ENCODE measurements at places on chromosomes 3 and 15.

DNA sequence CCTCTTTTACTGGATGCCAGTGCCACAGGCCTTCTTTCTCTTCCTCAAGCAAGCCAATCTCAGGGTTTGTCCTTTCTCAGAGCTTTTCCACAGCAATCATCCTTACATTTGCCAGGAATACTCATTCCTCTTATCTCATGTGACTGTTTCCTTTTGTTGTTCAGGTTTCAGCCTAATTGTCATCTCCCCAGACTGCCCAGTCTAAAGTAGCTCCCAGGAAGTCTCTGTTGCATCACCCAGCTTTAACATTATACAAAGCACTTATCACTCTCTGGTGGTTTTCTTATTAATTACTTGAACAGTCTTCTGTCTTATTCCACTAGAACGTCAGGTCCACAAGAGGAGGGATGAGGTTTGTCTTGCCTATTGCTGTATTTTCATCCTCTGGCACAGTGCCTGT, 65.8 kb downstream of the CADPS start:
- no peak for DNase-seq

- DNase-seq = no peak
These were observed 198.0 kb upstream of the PFN2 start for GRCh38 chr3:150168698-150169097.

- no peak for DNase-seq
These were observed 1.4 kb upstream of the CIDEC start for GRCh38 chr3:9881441-9881840.

GRCh38 chr3:177687291-177687690, 490.0 kb upstream of the TBL1XR1 start:
- no peak for DNase-seq

DNA sequence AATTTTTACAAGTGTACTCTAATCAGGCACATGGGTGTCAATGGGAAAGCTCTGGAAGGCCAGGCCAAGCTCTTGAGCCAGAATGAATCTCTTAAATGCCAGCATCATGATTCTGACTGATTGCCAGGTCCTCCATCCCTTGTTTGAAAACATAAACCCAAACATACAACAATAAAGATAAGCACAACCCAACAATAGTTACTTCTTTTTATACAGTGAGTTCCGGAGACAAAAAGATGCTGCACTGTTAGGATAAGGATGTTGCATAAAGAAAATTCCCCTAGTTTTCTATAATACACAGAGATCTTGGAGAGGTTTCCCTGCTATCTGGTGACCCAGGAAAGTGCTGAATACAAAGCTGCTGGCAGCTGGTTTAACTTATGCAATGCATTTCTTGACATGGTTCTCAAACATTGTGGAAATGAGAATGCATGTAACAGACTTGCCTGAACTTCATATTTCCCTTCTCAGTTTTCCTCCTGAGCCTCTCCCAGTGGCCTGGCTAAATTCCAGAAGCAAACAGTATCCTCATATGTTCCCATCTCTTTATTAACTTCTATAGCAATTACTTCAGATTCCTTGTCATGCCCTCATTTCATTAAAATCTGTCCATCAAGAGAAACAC, 180.1 kb upstream of the PRICKLE2 start:
- DNase-seq = no peak

GRCh38 chr3:146881356-146881755, 276.2 kb upstream of the PLSCR5 start:
- DNase-seq = no peak

GRCh38 chr3:25143356-25144025, 284.6 kb upstream of the RARB start:
- DNase-seq = no peak

DNA sequence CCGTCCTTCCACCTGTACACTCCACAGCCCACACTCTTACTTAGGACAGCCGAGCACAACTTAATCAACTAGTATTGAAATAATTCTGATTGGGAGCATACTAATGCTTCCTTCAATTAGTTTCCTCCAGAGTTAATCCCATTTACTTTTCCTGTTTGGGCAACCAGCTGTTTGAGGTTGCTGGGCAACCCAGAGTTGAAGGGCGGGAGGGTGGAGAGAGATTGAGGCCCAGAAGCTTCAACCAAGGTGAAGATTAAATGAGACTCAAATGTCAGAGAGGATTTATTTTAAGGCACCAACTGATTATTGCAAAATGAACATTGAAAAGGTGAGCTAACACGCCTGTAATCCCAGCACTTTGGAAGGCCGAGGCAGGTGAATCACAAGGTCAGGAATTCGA, 428.5 kb upstream of the SEMA6D start:
- no peak for DNase-seq

GRCh38 chr3:66149269-66149668, 71.5 kb upstream of the SLC25A26 start:
- DNase-seq = no peak

GRCh38 chr3:171293142-171293782, 166.9 kb downstream of the TNIK start:
- no peak for DNase-seq

DNA sequence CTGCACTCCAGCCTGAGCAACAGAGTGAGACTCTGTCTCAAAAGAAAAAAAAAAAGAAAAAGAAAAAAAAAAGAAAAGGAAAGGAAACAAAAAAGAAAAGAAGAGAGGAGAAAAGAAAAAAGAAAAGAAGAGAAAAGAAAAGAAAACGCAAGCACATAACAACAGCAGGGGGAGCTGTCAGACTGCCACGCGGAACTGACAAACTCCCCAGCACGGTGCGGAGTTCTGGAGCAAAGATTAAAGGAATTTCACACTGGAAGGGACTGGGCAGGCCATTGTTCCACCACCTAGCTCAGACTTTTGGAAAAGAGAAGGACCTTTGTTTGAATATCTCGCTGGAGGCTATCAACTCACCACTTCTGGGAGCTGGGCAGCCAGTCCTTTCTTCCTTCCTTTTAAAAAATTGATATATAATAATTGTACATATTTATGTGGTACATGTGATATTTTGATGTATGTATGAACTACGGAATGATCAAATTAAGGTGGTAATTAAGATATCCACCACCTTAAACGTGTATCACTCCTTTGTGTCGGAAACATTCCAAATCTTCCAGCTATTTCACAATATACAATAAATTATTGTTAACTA, 40.5 kb downstream of the DPPA2 start:
- DNase-seq = no peak

GRCh38 chr3:13867732-13868131, 12.1 kb downstream of the WNT7A start:
- no peak for DNase-seq

- no peak for DNase-seq
These were observed 77.9 kb downstream of the NTRK3 start for GRCh38 chr15:88178631-88179030.

- DNase-seq = no peak
These were observed 316.8 kb downstream of the CHST2 start for GRCh38 chr3:143436231-143436930.

- no peak for DNase-seq
These were observed 8.8 kb downstream of the BCL6 start for GRCh38 chr3:187736418-187736871.

DNA sequence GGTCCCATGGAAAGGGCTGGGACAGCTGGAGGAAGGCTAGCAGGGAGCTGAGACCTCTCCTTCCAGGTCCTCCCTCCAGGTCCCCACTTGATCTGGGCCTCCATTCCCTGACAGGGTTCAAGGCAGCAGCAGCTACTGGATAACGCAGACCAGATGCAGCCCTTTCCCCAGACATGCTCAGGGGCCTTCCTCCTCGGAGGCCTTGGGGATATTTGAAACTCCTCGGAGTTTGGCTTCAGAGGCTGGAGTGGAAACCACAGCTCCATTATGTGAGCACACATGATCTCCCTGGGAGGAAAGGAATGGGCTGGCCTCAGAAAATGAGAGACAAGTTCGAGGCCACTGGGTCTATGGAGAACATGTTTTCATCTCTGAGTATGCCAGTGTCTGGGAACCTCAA, 119.3 kb downstream of the SMAD6 start:
- DNase-seq = no peak

- DNase-seq = no peak
These were observed 42.1 kb downstream of the IGF1R start for GRCh38 chr15:98690272-98690950.

- DNase-seq = no peak
These were observed 97.4 kb downstream of the ST6GAL1 start for GRCh38 chr3:187027531-187028278.

DNA sequence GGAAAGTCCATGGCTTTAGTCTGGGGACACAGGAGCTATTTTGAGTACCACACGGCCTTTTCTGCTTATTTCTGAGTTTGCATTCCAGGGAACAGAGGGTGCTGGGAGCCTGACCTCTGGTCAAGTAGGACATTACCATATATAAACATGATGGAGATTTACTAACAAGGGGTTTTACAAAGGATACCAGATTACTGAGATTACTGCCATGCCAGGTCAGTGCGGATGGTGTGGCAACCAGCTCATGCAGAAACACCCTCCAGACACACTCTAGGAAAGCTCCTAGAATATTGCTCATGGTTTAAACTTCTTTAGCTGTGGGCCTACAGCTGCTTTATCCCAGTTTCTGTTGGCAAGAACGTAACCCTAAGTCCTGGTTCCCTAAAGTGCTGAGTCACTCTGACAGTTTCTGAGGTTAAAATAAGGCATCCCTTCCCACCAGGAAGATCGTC, 54.3 kb upstream of the AGTR1 start:
- DNase-seq = no peak

- DNase-seq = no peak
These were observed 19.9 kb upstream of the SLC12A8 start for GRCh38 chr3:125232401-125232800.

DNA sequence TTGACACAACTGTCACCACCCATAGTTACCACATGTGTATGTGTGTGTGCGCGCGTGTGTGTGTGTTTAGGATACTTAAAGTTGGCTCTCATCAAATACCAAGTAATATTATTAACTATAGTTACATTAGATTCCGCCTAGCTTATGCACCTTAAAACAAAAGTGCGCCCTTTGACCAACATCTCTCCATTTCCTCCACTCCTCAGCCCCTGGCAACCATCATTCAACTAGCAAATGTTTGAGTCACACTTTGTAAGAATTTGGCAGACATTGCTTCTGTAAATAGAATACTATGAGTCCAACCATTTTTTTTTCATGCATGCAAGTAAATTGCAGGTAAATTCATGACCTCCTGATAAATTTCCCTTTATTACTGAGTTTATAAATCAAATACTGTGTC, 169.3 kb downstream of the GBE1 start:
- DNase-seq = no peak

GRCh38 chr3:180274536-180274935, 237.8 kb upstream of the PEX5L start:
- no peak for DNase-seq

DNA sequence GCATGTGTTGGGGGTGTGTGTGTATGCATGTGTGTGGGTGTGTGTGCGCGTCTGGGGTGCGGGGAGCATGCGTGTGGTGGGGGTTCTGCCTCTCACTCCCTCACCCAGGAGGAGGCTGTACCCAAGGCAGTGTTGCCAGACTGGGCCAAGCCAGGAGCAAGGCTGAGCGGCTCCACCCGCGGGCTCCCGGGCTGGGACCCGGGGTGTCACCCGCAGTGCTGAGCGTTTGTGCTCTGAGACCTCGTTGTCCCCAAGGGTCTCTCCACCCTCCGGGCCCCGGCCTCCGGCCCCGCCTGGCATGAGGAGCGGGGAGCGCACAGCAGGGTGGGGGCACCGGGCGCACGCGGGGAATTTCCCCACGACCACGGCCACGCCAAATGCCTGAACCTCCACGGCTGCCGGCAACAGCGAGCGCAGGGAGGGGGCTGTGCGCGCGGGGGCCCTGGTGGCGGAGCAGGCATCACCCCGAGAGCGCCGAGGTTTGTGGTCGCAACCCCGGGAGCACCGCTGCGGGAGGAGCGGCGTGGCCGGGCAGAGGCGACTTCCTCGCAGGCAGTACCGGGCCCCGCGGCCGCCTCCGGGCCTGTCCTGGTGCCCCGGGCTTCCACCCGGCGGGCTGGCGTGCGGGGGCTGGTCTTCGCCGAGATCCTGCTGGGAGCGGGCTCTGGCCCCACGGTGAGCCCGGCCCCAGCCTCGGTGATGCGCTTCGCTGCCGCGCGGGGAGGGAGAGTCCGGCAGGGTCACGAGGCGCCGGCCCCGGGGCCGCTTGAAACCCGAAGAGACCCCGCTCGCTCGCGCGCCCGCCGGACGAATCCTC, 7.4 kb upstream of the OCA2 start:
- DNase-seq = no peak

DNA sequence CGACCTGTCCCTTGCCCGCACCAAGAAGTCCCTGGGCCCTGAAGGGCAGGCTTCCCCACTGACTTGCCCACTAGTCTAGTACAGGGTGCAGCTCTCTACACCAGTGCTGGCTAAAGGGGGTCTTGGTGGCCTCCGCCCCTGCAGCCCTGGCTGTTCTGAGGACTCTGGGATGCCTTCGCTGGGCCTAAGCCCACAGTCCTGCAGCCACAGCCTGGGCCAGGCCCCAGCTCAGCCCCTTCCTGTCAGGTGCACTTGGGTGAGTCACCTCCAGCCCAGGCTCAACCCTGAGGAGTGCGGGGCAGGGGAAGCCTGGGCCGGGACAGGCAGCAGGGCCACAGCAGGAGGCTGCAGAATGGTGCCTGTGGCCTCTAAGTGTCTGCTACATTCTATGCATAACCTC, 971 bp downstream of the C3orf22 start:
- DNase-seq = no peak

DNA sequence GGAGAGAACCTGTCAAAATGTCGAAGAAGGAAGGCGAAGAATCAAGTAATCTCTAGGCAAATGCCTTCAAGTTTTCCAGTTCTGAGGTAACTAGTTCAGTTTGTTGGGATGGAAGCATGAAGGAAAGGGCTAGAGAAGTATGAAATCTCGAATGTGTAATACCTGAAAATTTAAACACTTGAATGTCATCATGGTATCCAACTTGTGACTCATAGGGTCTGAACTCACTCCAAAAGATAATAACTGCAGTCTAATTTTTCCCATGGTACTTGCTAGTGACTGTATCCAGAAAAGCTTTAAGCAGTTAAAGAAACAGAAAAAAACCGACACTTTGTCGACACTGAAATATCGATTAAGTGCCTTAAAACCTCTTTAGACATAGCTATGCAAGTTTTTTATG, 102.9 kb upstream of the CHRM5 start:
- no peak for DNase-seq

DNA sequence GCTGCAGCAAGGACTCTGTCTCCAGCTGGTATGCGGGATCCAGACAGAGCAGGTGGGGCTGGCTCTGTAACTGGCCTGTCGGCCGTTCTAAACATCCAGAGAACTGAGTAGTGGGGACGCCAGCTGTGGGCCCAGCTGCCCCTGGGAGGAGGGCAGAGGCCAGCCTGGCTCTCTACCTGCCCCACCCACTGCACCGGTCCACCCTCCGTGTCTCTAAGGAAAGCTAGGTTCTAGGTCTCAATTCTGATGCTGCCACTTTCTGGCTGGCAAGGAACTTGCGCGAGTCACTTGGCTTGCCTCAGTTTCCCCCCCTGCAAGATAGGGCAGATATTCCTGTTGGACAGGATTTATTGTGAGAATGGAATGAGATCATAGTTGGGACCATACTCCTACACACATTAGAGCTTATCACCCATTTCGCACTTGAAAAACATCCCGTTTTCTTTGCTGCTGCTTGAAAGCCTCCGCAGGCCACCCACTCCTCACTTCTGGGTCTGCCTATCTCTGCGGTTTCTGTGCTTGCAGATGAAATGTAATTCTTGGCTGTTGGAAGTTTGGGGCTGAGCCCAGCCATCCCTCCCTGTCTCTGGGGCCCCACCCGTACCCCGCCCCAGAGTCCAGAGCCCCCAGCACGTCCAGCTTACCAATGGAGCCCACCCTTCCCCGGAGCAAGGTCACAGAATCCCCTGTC, 65.8 kb downstream of the IQSEC1 start:
- DNase-seq = no peak

GRCh38 chr3:127760791-127761440, 61.4 kb downstream of the MGLL start:
- DNase-seq = no peak

GRCh38 chr15:65420975-65421359, 1.8 kb downstream of the IGDCC4 start:
- no peak for DNase-seq
